Cardiac septum (tissue), 1 donor: ENCODE measurements at places on chromosomes 4 and X.

GRCh38 chrX:2967998-2968909 is 38.1 kb upstream of the ARSH start:
- no peak for DNase-seq

- DNase-seq = no peak
Observed at GRCh38 chr4:18321956-18322530, 300.5 kb upstream of the LCORL start.

DNA sequence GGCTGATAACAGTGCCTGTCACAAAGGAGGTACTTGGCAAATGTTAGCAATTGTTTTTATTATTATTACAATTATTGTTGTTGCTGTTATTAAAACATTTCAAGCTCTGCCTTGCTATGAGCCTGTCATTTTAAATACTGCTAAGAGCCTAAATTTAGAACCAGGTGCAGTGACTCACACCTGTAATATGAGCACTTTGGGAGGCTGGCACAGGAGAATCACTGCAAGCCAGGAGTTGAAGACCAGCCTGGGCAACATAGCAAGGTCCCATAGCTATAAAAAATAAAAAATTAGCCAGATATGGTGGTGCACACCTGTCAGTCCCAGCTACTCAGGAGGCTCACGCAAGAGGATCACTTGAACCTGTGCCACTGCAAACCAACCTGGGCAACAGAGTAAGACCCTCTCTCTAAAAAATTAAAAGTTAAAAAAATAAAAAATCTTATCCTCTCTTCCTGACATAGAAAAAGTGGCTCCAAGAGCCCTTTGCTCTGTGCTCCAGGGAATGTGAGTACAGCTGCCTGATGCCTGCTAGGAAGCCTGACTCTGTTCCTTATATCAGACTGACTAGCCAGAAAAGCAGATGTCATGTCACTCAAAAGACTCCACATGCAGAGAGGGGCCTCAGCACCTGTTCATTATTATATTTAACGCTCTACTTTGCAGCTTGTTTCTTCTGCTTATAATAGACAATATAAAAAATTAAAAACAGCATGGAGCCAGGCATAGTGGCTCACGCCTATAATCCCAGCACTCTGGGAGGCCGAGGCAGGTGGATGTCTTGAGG is 234.0 kb downstream of the OPHN1 start:
- DNase-seq = no peak

DNA sequence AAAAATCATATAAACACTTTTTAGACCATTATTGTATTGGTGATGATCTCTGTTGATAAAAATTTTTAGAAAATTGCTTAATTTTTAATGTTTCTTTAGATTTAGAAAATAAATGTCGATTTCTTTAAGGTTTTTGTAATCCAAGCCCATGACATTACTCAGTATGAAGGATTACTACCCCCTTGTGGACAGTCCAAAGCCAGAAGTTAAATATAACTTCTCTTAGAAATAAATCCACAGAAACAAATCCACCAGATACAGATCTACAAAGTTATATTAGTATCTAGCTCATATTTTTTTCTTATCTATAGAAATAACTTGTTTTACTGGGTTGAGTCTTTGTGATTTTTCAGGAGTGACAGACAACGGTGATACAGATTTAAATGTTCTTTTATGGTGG is 18.9 kb downstream of the TIFA start:
- no peak for DNase-seq

DNA sequence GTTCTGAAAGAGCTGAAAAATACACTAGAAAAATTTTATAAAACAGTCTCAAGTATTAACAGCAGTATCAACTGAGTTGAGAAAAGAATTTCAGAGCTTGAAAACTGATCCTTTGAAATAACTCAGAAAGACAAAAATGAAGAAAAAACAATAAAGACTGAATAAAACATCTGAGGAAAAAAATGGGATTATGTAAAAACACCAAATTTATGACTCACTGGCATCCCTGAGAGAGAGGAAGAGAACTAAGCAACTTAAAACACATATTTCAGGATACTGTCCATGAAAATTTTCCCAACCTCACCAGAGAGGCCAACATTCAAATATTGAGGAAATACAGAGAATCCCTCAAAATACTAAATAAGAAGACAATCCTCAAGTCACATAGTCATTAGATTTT is 22.9 kb downstream of the PABPC4L start:
- DNase-seq = no peak

DNA sequence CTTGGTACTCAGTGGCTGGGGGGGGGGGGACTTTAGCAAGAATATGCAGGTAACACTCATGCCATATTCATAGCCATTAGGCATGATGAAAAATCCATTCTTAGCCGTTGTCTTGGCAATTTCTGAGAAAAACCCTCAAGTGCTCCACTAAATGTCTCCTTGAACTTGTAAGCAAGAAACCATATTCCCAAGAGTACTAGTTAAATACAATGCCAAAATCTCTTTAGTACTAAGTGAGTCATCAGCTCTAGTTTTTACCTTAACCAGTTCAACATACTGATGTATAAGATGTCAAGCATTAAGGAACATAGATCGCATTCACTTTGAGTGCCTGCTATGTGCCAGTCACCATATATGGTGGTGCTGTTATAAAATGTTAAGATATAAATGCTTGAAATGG is 27.5 kb downstream of the UBE2D3 start:
- DNase-seq = no peak

DNA sequence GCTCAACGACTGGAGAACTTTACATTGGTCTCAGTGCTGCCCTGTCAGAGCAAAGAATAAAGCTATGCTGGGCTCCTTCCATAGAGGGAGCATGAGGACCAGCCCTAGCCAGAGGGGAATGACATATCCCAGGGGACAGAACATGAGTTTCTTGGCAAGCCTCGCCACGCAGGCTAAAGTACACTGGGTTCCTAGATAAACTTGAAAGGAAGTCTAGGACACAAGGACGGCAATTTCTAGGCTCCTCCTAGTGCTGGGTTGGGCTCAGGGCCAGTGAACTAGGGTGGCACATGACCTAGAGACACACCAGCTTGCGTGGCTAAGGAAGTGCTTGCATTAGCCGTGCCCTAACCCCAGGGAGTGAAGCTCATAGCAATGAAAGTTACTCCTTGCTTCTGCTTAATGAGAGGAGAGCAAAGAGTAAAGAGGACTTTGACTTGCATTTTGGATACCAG is 141.0 kb downstream of the MAB21L2 start:
- DNase-seq = peak; percentile 85

DNA sequence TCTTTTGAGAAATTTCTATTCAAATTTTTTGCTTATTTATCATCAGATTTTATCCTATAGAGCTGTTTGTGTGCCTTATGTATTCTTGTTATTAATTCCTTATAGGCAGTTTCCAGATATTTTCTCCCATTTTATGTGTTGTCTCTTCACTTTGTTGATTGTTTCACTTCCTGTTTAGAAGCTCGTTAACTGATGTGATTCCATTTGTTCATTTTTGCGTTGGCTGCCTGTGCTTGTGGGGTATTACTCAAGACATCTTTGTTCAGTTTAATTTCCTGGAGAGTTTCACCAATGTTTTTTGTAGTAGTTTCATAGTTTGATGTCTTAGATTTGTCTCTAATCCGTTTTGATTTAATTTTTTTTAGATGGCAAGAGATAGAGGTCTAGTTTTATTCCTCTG is 14.6 kb downstream of the ZNF718 start:
- no peak for DNase-seq

DNA sequence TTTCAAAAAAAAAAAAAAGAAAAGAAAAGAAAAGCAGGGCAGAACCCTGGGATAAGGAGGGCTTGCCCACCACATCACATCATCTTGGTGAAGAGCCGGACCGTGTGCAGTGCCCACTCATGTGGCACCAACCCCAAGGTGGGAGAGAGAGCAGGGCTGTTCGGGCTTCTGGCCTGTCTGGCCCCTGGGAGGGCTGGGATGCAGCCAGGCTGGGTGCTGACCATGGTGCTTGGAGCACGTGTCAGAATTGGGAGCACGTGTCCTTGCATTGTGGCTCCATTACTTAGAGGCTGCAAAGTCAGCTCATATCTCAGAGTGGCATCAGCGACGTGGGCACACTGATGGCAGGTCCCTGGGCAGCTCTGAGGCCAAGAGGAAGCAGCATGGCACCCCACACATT is 100.9 kb upstream of the AFAP1 start:
- no peak for DNase-seq

- DNase-seq = no peak
Observed at GRCh38 chr4:67922697-67923096, 38.9 kb upstream of the TMPRSS11D start.

- DNase-seq = no peak
Observed at GRCh38 chrX:155876704-155877103, 4.4 kb upstream of the VAMP7 start.

- DNase-seq = no peak
Observed at GRCh38 chrX:108211301-108211700, 119.7 kb downstream of the ATG4A start.

DNA sequence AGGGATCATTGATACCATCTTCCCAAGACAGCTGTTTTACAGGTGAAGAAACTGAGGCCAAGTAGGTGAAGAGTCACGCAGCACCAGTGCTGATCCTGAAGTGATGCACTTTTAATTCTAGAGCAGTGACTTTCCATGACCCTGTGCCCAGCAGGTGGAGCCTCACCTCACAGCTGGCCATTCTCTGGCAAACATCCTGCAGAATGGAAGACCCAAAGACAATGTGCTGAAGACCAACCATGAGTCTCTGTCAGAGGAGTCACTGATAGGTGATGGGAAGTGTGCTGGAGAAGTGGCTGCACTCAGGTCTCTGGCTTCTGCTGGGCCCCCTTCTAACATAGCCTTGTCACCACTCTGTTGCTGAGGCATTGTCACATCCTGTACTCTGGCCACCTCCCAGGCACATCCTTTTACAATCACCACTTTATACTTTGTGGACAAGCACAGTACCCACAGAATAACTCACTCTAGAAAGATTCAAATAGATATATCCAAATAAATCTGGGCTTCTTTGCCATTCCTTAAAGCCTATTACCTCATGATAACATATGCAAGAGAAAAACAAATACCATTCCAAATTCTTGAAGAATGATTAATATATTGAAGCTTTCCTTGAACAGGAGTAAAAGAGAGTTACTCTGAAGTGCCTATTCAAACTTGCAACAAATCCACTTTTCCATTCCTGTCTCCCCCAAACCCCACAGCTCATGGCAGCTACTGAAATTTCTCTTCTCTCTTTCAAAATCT is 64.1 kb upstream of the SCOC start:
- no peak for DNase-seq

- no peak for DNase-seq
Observed at GRCh38 chrX:67610282-67610681, 66.5 kb downstream of the AR start.

- DNase-seq = no peak
Observed at GRCh38 chr4:155973639-155974475, 20.2 kb upstream of the CTSO start.

DNA sequence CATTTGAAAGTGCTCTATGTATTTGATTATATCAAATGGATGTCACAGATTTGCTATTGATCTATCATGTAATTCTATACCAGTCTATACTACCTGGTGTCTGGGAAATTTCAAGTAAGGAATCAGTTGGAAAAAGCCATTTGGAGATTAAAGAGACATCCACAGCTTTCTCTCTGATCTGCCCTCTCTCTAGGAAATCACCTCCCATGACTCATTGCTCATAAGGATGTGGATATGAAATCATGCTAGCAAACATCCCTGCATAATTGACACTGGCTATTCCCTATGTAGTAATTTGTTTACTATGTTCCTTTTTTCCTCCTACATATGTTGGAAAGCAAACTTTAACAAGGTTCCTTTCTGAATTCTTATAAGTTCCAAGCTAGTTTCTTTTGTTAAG is 94.3 kb downstream of the TEX13A start:
- no peak for DNase-seq

- no peak for DNase-seq
Observed at GRCh38 chr4:176380352-176381157, 60.8 kb downstream of the SPCS3 start.

DNA sequence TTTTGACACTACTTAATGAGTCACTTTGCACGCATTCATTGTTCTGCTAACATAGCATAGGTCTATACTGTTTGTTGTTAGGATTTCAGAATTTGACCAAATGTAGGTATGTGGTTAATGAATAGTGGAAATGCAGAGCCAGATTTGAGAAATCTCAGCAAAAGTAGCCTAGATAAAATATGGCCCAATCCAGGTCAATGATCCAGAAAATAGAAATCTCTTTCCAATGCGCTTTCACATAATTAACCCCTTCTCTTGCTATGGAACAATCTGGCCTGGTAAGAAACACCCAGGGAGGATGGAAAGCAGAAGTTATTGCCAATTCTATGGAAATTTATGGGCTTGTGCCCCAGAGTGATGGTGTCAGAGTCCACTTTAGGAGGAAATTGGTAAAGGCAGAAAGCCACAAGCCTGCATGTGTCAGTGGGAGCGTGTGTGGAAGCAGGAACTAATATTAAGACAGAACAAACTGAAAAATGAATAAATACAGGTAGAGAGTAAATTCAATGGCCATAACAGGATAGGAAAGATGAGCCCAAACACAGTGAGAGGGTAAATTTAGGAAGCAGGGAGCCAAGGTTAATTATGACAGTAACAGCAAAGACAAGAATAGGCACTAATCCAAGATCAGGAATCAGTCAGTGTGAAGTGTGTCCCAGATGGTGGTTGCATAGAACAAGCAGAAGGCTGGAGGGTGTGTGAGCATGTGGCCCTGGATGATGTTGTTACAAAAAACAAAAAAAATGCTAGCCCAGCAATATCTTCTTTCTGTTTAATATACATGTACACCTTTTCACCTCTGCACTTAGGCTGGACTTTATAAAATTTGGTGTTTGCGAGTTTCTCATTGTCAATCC is 102.9 kb downstream of the SYTL5 start:
- DNase-seq = no peak

- DNase-seq = no peak
Observed at GRCh38 chrX:16807548-16807947, 21.3 kb downstream of the TXLNG start.

- DNase-seq = peak; percentile 49
Observed at GRCh38 chrX:154596290-154596929, 11.5 kb downstream of the CTAG1A start.

- DNase-seq = no peak
Observed at GRCh38 chrX:48541140-48541814, 1.8 kb downstream of the TBC1D25 start.

- no peak for DNase-seq
Observed at GRCh38 chr4:98446499-98447375, 185.6 kb downstream of the RAP1GDS1 start.

- no peak for DNase-seq
Observed at GRCh38 chr4:171266671-171267070, 546.5 kb upstream of the GALNTL6 start.
